ENCODE measurements at places on chromosomes 7 and 10.
A peak's percentile ranks its signal among the peaks of the same experiment; 100 is the strongest.

DNA sequence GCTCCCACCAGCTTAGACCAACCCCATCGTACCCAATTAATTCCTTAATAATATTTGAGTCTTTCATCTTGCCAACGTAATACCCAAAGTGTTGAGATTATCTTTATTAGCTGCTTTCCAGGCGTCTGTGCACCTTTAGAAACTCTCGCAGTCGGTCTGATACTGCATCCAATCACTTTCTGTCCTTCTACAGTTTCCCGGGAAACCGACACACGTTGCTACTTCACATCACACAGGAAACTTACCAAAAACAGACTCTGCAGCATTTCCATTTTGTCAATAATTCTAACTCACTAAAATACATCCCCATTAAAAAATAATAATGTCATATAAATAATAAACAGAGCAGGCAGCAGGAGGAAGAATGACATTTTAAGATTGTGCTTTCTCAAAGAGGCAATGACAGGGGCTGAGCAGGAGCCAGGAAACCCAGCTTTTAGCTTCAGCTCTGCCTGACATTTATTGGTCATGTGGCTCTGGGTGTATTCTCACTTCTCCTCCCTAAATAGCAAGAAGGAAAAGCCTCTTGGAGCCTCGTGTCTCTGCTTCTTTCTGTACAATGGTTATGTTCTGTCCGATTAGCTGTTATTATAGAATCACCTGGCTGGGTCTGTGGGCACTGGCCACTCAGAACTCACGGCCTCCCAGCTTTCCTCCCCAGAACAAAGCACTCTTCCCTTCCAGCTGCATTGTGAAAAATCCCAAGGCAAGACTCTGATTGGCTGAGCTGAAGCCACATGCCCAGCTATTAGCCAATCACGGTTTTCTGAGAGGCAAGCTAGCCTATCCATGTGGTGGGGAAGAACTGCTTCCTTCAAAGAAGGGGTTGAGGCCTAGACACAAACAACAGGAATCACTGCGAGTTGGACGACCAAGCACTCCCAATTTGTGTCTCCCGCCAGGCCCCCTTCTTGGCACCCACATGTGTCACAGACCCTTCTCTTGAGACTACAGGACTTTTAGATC lies 424.7 kb upstream of the FOXK1 start:
- DNase-seq = no peak

DNA sequence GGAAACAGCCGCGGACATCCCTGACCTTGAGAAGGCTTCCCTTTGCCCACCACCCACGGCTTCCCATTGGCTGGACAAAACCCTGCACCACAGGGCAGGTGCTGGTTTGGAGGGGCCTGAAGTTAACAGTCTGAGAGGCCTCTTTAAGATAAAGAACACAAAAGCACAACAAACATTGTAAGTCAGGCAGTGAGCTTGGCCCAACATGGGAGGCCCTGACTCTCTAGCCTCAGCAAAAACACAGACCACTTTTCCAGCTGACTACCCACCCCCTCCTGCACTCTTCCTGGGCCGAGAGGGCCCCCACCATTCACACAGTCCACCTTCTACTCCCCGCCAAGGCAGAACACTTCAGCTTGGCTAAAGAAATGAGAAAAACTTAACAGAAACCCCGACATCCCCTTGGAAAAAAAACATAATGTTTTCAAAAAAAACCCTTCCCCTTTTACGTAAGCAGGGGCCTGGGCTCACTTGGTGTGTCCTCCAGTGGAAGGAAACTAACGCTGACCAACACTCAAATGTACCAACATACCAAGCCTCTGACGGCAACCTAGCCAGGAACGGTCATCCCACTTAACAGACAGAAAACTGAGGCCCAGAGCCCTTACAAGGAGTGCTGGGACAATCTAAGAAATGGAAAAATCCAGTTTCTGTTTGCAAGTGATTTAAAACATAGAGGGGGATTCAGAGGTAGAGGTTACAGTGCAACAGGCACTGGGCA lies 80.9 kb downstream of the COBL start:
- DNase-seq = no peak

DNA sequence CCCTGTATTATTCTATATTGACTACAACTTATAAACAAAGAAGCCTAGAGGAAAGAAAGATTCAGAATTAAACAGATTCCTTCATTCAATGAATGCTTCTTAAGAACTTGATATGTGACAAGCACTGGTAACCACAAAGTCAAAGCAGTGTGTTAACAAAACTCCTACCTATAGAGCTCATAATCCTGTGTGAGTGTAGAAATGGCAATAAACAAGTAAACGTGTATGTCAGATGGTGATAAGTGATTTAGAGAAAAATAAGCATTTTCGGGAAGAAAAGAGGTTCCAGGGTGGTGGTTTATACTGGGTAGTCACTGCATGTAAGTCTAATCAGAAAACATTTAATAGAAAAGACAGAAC lies 141.3 kb downstream of the JMJD1C start:
- DNase-seq = no peak

GRCh38 chr7:86768394-86768793 lies 124.7 kb downstream of the GRM3 start:
- no peak for DNase-seq

- no peak for DNase-seq
Measured at GRCh38 chr10:13146379-13146778, 15.0 kb upstream of the MCM10 start.

DNA sequence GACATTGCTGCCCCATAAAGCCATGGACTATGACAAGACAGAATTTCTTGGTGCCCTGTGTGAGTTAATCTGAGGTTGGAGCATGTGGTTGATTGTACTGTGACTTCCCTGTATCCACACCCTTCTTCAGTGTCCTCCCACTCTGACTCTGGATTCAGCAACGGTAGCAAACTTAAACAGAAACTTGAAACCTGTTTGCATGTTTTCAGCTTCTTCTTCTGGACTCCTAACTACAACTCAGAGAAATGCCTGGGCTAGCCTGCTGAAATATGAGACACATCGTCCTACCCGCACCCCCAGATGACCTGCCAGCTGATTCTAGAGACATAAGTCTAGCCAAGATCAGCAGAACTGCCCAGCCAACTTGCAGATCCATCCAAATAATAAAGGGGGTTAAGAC lies 78.4 kb downstream of the IPMK start:
- no peak for DNase-seq

DNA sequence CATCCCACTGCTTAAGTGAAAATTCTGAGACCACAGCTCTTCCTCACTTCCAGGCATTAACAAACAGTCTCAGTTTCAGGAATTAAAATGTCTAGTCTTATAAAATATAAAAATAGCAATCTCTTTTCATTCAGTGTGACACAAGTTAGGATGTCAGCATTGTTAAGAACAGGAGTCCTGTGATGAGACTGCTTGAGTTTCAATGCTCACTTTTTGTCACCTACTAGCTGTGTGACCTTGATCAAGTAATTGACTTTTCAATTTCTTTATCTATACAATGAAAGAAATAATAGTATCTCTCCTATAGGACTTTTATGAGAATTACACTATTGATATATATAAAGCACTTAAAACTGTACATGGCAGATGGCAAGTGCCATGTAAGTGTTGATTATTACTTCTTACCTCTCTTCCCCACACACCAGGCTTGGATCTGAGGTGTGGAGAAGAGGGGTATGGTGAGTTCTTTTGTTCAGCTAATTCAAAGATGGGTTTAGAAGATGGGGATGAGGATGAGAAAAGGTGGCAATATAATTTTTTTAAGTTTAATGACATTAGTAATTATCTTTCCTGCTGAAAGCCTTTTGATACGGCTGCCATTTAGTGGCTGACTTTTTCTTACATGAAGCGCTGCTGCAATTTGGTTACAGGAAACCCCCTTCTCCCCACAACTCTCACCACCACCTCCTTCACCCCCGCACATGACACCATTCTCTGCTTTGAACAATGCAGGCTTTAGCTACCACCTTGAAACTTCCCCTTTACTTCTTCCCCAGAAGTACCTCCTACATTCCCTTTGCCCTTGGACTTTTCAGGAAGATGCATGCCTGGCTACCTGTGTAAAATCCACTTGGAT lies 20.8 kb upstream of the HYAL4 start:
- DNase-seq = no peak

GRCh38 chr10:17076626-17077345 lies 52.8 kb downstream of the CUBN start:
- no peak for DNase-seq

DNA sequence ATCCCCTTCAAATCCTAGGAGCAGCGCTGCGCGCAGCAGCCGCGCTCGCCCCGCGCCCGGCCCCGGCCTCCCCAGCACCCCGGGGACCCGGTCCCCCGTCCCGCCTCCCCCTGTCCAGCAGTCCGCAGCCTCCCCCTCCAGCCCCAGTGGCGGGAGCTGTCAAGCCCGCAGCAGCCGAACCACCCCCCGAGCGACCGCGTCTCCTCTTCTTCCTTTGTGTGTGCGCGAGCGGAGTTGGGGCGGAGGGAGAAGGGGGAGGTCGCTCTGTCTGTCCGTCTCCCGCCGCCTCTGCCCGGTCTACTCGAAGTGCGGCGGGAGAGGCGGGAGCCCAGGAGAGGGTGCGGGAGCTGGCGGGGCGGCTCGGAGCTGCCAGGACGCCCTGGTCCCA lies 375 bp upstream of the CHN2 start:
- DNase-seq = peak; percentile 48

DNA sequence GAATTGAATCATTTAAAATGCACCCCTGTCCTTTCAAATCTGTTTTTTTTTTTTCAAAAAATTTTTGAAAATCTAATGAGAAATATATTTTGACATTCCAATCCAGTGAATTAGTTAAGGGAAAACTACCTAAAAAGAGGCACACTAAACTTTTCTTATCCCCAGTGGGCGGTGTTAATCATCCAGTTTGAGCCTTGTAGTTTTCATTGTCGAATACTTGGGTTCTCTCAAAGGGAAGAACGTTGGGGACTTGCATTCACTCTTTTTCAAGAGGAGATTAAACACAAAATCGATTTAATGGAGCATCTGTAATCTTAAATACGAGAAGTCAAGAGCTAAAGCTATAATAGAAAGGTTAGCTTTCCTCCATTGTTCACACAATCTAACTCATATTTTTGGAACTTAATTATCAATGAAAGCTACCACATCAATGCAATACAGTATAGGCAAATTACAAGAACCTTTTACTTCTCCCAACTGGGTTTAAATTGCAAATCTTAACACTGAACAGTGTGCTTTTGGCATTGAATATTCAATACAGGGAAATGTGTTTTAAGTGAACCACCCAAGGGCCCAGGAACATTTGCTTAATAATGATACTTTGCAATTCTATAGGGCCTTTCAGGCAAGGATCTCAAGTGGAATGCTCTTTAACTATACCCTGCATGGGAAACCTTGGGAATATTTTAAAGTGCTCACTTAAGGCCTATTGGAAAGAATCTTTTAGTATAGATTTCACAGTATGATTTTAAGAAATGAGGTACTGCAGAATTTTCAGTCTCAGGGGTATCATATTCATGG lies 13.1 kb upstream of the SP8 start:
- DNase-seq = peak; percentile 6

- DNase-seq = peak; percentile 59
Measured at GRCh38 chr10:71981015-71981875, 17.1 kb downstream of the CHST3 start.

GRCh38 chr10:13201132-13201531 lies 33.0 kb downstream of the UCMA start:
- no peak for DNase-seq

DNA sequence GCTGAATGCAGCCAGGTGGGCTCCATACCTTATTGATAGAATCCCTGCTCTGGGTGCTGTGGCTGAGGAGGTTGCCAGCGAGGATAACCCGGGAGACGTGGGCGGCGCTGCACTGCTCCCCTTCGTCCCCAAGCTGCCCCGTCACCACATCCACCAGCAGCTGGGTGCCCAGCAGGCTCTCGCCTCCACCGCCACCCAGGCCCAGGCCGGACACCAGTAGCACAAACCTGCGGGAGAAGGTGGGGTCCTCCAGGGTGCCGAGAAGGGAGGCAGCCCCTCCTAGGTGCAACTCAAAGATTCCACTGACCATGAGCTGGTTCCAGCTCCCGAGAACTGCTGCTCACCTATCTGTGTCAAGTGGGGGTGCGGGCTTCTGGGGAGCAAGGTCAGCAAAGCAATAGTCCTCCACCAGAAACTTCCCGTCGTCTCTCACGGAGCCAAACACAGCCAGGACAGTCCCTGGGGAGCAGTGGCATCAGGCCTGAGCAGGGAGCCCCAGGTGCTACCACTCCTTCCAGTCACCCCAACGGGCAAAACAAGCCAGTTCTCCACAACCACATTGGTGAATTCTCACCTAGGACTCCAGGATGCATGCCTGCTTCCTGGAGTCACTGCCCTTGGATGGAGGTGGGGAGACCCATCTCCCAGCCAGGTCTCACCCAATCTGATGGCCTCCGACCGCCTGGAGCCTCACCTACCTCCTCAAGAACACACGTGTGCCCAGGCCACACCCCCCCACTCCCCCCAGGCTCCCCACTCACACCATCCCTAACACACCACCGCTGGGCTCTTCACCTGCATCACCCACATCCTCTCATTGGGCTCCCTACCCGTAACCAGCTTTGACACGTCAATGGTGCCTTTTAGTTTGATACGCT lies 6.3 kb downstream of the POLD2 start:
- DNase-seq = no peak

DNA sequence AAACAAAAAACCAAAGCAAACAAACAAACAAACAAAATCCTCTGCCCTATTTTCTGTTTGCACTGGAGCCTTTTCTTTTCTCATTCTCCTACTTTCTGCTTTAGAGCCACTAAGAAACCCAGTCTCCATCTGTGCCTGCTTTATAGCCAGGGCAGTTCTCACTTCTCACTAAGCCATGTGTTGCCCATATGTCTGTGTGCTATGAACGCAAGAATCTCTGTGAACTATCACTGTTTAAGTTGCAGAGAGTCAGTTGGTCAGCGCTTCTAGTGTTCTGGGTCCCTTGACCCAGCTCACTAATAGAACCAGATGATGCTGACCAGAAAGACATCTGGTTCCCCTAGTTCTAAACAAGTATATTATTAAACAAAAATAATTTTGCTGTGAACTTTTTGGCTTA lies 81.4 kb downstream of the FAM185A start:
- DNase-seq = no peak

GRCh38 chr10:84262190-84262956 lies 17.5 kb downstream of the RGR start:
- DNase-seq = no peak

- DNase-seq = no peak
Measured at GRCh38 chr10:80154978-80155695, 22.6 kb downstream of the PLAC9 start.

GRCh38 chr10:29980084-29980483 lies 79.3 kb downstream of the JCAD start:
- DNase-seq = no peak

- DNase-seq = no peak
Measured at GRCh38 chr7:109901926-109902325, 1189.0 kb upstream of the LRRN3 start.

DNA sequence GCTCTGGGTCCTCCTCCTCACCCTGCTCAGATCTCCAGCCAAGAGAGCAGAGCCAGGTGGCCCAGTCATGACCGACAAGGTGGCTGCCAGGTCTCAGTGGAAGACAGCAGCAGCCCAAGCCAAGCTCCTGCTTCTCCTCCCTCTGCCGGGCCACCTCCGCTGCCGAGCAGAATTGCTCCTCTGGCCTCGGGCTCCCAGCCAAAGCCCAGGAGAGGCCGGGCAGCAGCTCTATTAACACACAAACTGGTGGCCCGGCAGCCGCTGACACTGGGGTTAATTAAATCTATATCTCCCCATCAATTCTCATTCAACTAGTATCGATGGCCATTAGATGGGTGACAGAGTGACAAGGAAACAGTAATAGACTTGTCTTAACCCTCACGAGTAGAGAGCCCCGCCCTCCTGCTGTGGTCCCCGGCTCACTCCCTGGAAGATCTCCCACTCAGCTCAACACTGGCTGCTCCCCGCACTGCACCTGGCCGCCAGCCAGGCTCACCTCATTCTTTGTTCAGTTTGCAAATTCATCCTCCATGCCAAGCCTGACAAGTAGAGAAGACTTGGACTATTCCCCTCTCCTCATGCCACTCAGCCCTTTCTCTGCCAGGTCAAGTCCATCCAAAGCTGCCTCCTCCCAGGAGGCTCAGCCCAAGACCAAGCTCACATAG lies 74.1 kb upstream of the UNC5B start:
- DNase-seq = no peak
